Fibroblast of skin of scalp (primary cell): ENCODE measurements at places on chromosomes 3 and 15.

GRCh38 chr3:150050510-150050909 lies 79.8 kb upstream of the PFN2 start:
- no peak for DNase-seq

DNA sequence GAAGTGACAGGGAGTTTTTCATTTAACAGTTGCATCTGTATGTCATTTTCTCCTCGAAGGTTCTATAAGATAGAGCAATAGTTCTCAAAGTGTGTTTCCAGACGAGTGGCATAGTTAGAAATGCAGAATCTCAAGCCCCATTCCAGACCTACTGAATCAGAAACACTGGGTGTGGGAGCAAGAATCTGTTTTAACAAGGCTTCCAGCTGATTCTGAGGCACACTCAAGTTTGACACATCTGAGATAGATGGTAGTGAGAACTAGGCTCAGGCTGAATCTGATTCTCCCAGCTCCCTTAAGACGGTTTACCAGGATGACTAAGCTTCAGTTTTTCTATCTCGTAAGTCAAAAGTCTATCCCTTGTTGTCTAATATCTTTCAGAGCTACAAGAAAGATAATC lies 159.8 kb upstream of the NUDT16 start:
- peak; percentile 88 for DNase-seq

DNA sequence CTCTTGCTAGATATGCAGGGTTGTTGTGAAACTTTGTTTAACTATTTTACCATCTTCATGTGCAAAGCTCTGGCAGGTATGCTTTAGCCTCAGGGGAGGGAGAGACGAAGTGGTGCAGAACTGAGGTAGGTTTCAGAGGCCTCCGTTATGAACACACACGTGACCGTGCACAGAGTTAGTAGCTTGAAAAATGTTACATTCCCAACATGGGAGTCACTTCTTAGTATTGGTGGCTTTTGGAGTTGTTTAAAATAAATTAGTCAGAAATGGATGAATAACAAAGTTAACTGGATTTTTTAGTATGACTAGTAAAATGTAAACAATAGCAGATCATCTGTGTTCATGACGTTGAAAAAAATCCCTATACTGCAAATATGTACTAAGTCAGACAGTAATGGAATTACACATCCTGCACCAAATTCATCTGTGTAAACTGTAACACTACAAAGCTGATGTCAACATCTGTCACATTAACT lies 279.6 kb downstream of the KLF13 start:
- peak; percentile 81 for DNase-seq

DNA sequence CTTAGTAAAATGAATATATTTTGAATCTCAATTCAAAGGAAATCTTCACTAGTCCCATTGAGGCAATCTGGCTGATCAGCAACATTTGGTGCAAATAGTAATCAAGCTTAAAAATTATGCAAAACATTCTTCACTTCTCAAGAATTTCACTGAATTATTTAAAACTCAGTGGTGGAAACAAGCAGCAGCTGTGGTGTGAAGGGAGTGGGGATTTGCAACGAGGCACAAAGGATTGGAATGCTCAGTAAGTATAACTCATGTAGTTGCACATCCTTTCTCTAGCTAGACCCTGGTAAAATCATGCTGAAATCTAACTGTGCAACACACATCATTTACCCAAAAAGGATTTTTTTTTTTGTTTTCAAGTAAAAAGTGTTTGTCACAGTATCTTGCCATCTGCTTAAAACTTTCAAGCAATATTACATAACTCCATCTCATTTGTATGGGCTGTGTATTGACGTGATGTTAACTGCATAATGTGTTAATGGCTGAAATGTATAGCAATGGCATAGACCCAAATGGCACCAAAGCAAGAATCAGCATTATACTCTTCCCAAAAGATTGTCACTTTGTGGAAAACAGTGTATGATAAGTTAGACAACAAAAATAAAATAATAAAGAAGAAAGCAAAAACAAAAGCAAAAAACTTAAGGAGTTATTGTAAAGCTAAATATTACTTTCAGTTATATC lies 816.6 kb downstream of the EPHA3 start:
- DNase-seq = no peak

DNA sequence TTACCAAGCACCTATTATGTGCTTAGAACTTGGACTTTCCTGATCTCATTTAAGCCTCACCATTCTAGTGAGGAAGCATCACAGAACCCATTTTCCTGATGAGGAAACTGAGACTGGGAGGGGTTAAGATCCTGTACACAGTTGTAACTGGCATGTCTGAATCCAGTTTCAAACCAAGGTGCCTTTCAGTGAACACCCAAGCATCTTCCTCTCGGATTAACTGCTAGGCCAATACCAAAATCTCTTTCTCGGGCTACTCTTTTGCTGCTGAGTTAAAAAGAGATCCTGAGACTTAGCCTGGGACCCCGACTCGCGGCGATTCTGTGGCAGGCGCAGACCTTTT lies 578 bp upstream of the CEMIP start:
- DNase-seq = no peak

GRCh38 chr15:55279746-55280351 lies 9.8 kb downstream of the RAB27A start:
- peak; percentile 53 for DNase-seq

- no peak for DNase-seq
These were observed 14.1 kb downstream of the MGLL start for GRCh38 chr3:127808197-127808596.

GRCh38 chr3:172305552-172305951 lies 142.7 kb downstream of the GHSR start:
- peak; percentile 36 for DNase-seq

- no peak for DNase-seq
These were observed 390.7 kb downstream of the EFHB start for GRCh38 chr3:19543212-19543841.

GRCh38 chr15:33021806-33022389 lies 172.6 kb downstream of the FMN1 start:
- DNase-seq = peak; percentile 67

- no peak for DNase-seq
These were observed 57.4 kb upstream of the POLR2M start for GRCh38 chr15:57649138-57649537.

- DNase-seq = no peak
These were observed 3.9 kb downstream of the XPC start for GRCh38 chr3:14174483-14174882.

DNA sequence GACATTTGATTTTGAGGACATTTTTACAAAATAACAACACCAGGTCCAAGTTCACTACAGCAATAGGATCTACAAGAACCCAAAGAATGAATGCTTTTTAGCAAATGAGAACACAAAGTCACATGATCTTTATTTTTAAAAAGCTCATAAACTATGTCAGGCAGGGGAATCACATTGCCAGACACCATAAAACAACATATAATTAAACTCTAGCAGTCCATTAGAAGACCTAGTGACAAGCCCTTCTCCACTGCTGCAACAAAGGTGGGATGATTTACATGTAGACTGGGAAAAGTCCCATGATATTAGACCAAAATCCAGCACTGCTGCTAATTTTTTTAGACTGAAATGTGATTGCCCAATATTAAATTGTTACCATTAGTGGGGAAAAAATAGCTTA lies 92.6 kb downstream of the FHIT start:
- DNase-seq = no peak

DNA sequence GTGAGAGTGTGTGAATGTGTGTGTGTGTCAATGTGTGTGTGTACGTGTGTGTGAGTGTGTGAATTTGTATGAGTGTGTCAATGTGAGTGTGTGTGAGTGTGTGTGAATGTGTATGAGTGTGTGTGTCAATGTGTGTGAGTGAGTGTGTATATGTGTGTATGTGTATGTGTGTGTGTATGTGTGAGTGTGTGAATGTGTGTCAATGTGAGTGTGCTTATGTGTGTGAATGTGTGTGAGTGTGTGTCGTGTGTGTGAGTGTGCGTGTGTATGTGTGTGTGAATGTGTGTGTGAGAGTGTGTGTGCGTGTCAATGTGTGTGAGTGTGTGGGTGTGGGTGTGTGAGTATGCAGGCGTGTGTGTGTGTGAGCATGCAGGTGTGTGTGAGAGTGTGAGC lies 93.5 kb upstream of the ALDH1A3 start:
- no peak for DNase-seq

GRCh38 chr3:30539206-30539605 lies 67.2 kb upstream of the TGFBR2 start:
- DNase-seq = no peak

DNA sequence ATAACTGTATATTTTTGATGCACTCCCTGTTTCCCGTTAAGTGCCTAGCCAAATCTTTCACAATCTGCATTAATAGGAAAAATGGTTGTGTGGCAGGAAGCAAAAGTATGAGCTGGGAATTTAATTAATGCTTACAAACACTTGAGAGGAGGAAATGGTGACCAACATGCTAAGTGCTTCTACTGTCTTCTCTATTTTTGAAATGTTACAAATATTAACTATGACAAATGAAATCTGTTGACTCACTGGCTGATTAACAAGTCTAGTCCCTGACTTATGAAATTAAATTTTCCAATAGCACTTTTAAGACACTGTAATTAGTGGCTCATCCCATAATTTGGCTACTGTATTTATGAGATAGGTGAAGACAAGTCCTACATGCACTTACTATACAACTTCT lies 446.9 kb upstream of the DPPA4 start:
- DNase-seq = no peak

DNA sequence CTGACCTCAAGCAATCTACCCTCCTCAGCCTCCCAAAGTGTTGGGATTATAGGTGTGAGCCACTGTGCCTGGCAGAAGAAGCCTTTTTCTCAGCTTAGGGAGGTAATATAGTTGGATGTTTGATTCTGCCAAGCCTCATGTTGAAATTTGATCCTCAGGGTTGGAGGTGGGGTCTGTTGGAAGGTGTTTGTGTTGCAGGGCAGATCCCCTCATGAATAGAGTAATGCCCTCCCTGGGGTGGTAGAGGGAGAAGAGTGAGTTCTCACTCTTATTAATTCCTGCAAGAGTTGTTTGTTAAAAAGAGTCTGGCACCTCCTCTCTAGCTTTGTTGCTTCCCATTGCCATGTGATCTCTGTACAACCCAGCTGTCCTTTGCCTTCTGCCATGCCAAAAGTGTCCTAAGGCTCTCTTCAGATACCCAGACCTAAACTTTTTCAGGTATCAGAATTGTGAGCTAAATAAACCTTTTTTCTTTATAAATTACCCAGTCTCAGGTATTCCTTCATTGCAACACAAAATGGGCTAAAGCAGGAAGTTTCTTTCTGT lies 16.4 kb downstream of the NECTIN3 start:
- DNase-seq = no peak

DNA sequence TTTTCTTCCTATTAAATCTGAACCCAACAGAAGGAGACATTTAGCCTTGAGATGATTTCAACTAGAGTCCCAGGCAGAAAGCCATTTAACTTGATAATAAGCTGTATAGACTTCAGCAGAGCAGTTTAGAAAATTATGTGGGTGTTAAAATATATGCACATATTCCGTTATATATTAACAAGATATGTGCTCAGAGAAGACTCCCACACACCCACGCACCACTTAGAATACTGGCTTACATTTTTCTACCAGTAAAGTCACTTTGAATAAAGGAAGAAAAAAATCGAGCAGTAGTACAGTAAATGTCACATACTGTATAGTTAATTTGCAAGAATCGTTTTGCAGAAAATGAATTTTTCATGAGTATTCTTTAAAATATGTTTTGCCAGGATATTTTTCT lies 599.3 kb downstream of the FGF12 start:
- no peak for DNase-seq

GRCh38 chr15:85980946-85981345 lies 98.7 kb upstream of the AGBL1 start:
- DNase-seq = no peak
